ENCODE measurements at places on chromosomes 13 and 19.

- no peak for DNase-seq
Measured at GRCh38 chr13:28637714-28638355, 21.1 kb upstream of the POMP start.

GRCh38 chr13:42498521-42498920 is 75.4 kb upstream of the TNFSF11 start:
- DNase-seq = no peak

- no peak for DNase-seq
Measured at GRCh38 chr19:39187552-39187943, 9.2 kb upstream of the NCCRP1 start.

DNA sequence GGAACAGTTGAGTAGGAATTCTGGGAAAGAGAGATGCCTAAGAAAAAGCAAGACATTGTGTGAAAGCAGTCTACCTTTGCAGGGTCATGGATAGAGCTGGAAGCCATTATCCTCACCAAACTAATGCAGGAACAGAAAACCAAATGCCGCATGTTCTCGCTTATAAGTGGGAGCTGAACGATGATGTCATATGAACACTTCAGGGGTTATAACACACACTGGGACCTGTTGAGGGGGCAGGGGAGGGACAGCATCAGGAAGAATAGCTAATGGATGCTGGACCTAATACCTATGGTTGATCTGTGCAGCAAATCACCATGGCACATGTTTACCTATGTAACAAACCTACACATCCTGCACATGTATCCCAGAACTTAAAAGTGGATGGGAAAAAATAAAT is 69.9 kb downstream of the TSC22D1 start:
- no peak for DNase-seq

DNA sequence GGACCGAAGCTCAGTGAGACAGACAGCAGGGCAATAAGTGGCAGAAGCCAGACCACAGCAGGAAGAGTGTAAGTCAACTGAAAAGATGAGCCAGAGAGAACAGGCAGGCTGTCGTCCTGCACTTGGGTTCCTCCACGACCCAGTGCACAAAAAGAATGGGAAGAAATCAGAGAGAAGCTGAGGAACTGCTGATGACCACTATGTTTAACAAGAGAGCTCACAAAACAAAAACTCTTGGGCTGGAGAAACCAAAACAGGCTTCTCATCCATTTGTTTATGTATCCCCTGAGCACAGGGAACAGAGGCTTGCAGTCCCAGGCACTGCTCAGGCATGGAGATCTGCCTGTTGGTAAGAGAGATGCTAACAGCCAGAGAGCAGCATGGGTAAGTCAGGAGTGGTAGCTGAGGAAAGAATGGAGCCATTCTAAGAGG is 14.0 kb downstream of the AKAP8L start:
- no peak for DNase-seq

- DNase-seq = no peak
Measured at GRCh38 chr13:30906411-30907051, 460 bp downstream of the MEDAG start.
